ENCODE measurements at places on chromosomes 7 and 10. TPM values are rescaled to one million over a fixed set of nuclear protein-coding genes. Genes with fewer than 3 reads are reported as not detected.

The HMX3 gene
- not detected for total RNA-seq

DNA sequence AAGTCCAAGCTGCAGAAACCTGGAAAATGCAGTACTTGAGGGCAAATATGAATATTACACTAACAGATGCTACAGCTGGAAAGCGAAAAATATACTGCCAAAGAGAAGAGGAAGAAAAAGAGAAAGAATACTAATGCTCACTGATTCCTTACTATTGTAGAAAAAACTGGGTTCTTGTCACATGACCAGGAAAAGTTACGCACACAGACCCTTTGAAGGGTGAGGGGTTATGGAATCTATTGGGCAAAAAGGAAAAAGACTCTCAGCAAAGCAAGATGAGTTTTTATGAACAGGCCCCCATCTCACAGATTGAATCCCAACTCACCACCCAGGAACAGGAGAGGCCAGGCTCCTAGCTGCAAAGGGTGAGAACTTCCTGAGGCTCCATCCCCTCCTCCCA, 228.1 kb upstream of the KLF14 start:
- H3K4me1 ChIP-seq, result peaks cover 19% of the 10 kb centered on the region
- DNase-seq, result no peak
- no peak overlapping the region for H3K4me3 ChIP-seq
- H3K27ac ChIP-seq, result no peak overlapping the region
- peaks cover 7% of the 10 kb centered on the region for H3K36me3 ChIP-seq

GRCh38 chr7:2710286-2710655, 22.3 kb downstream of the AMZ1 start:
- no peaks in the 10 kb centered on the region for H3K4me1 ChIP-seq
- H3K27ac ChIP-seq, result no peak overlapping the region
- DNase-seq, result no peak

GRCh38 chr10:43045631-43046287, 31.1 kb upstream of the RET start:
- no peak overlapping the region for H3K27ac ChIP-seq
- H3K4me3 ChIP-seq, result no peak overlapping the region
- no peaks in the 10 kb centered on the region for H3K36me3 ChIP-seq
- H3K4me1 ChIP-seq, result no peaks in the 10 kb centered on the region
- DNase-seq, result no peak
- peaks cover 11% of the 10 kb centered on the region for H3K27me3 ChIP-seq

DNA sequence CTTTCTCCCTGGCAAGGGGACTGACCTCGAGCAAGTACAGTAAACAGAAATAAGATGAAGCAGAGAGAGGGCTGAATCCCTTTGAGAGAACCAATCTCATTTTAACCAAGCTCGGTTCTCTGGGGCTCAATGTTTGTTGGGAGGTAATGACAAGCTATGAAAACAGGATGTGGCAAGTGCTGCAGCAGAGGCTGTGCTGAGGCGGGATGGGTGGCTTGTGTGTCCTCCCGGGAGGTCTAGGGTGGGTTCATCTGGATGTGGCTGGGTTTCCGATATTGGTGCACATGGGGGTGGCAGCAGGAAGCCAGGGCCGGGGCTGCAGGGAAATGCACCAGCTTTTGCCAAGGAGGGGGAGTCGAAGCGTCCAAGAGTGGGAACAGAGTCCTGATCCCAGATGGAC, 84.5 kb downstream of the AOAH start:
- DNase-seq, result no peak
- H3K4me1 ChIP-seq, result no peaks in the 10 kb centered on the region

DNA sequence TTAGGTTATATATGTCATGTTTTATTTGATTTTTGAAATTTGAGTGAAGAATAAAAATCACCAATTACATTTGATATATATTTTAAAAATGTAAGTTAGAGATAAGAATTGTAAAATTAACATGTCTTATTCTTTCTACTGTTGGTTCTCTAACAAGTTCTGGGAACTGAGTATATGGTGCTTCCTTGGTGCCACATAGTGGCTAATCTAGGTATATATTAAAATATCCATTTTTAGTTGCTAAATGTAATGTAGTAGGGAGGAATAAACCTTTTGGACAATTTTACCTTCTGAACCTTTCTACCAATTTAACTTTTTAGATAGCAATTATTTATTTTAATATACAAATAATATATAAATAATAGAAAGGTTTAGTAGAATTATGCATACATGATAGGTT, 17.5 kb downstream of the CFAP69 start:
- H3K4me1 ChIP-seq, result peaks cover 9% of the 10 kb centered on the region
- H3K4me3 ChIP-seq, result no peak overlapping the region
- no peak overlapping the region for H3K27ac ChIP-seq
- peak; percentile 70 for DNase-seq
- H3K36me3 ChIP-seq, result no peaks in the 10 kb centered on the region

GRCh38 chr10:124416733-124417132, 2.0 kb downstream of the OAT start:
- DNase-seq, result peak; percentile 83
- no peaks in the 10 kb centered on the region for H3K27me3 ChIP-seq
- peaks cover 14% of the 10 kb centered on the region for H3K4me1 ChIP-seq
- peak overlapping the region; percentile 50 for H3K27ac ChIP-seq
- H3K4me3 ChIP-seq, result peak overlapping the region; percentile 92

GRCh38 chr7:28054531-28055160, 125.9 kb downstream of the JAZF1 start:
- H3K4me1 ChIP-seq, result peaks cover 4% of the 10 kb centered on the region
- no peak overlapping the region for H3K4me3 ChIP-seq
- DNase-seq, result no peak
- no peaks in the 10 kb centered on the region for H3K36me3 ChIP-seq
- H3K27ac ChIP-seq, result no peak overlapping the region
- H3K27me3 ChIP-seq, result no peaks in the 10 kb centered on the region

Data from PC-3 (cell line).